Neural crest cell (in vitro differentiated cells): ENCODE measurements at places on chromosomes 2 and 18. TPM values are rescaled to one million over a fixed set of nuclear protein-coding genes. Genes with fewer than 3 reads are reported as not detected.

Gene GPR35
- total RNA-seq: 1.7 and 2.0 TPM in 2 replicates

Gene SOS1
- total RNA-seq: 35.5 and 40.6 TPM in 2 replicates

Gene TET3
- total RNA-seq: 30.2 and 30.3 TPM in 2 replicates

Gene RAX
- total RNA-seq: not detected in 2 replicates

DNA sequence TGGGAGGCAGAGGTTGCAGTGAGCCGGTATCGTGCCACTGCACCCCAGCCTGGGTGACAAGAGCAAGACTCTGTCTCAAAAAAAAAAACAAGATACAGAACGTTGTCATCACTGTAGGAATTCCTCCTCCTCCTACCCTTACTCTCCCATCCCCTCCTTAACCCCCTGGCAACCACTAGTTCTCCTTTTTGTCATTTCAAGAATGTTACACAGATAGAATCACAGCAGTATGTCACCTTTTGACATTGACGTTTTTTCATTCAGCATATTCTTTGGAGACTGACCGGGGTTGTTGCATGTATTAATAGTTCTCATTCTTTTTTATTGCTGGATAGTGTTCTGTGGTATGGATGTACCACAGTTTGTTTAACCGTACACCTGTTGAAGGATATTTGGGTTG, 32.4 kb downstream of the TTLL4 start:
- no peak for DNase-seq

GRCh38 chr2:114346658-114347057, 95.8 kb upstream of the DPP10 start:
- DNase-seq: no peak

DNA sequence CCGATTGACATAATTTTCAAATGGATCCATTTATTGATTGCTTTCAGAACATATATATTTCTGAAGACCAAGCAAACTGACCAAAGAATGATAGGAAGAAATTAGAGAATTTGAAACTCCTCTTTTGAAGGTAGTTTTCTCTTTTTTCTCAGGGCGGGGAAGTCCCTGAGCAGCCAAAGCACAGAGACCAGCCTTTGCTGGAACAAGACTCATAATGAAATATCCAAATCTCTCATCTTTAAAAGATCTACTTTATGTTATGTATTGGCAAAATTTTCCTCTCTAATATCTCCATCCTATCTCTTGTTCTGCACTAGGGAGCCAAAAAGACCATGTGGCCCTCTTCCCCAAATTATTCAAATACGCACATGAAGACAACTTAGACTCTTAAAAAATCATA, 379.0 kb upstream of the TCF4 start:
- no peak for DNase-seq

GRCh38 chr2:161426922-161427663, 11.0 kb downstream of the TBR1 start:
- DNase-seq: peak; percentile 52

DNA sequence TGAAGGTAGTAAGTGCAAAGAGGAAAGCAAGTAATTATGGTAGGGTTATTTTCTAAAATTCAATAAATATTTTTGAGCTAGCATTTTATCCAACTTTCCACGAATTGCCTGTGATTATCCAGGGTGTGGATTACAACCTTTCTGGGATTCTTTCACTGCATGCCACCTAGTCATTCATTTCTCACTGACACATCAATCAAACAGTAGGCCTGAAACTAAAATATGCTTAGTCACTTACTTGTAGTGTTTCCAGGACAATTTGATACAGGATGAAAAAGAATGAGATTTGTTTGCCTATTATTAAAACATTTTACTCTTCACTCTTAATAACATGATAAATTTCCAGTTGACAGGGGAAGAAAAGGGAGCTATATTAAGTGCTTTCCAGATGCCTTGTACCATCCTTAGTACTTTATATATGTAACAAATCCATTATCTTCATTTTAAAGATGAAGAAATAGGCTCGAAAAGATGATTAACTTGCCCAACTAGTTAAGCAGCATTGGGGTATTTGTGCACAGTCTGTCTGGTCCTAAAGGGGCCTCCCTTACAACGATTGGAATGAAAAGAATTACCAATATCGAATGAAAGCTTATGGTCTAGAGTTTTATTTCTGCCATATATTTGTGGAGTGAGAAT, 70.4 kb downstream of the KCTD1 start:
- DNase-seq: no peak

DNA sequence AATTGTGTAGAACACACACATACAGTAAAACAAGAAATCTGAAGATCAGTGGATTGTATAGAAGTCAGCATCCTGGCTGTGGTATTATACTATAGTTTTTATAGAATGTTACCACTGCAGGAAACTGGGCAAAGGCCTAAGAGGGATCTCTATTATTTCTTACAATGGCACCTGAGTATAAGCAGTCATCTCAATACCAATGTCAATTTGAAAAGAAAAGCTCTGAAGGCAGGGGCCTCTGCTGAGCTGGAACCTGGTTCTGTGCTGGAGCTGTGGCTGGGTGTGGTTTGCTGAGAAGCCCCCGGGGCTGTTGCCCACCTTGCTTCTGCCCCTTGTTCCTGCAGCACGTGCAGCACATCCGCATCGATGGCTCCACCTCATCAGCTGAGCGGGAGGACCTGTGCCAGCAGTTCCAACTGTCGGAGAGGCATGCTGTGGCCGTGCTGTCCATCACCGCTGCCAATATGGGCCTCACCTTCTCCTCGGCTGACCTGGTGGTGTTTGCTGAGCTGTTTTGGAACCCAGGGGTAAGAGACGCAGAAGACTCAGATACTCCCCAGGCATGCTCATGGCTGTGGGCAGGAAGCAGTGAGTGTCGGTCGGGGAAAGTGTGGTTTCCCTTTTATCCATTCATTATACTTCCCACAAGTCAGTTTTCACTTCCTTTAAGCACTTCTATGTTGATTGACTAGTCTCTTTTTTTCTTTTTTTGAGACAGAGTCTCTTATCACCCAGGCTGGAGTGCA, 23.5 kb upstream of the RPL37A start:
- DNase-seq: no peak

GRCh38 chr2:214542866-214543265, 132.0 kb downstream of the VWC2L start:
- DNase-seq: no peak

GRCh38 chr2:66532972-66533868, 98.3 kb downstream of the MEIS1 start:
- DNase-seq: no peak

GRCh38 chr2:150484006-150484405, 3.5 kb downstream of the RND3 start:
- DNase-seq: no peak

DNA sequence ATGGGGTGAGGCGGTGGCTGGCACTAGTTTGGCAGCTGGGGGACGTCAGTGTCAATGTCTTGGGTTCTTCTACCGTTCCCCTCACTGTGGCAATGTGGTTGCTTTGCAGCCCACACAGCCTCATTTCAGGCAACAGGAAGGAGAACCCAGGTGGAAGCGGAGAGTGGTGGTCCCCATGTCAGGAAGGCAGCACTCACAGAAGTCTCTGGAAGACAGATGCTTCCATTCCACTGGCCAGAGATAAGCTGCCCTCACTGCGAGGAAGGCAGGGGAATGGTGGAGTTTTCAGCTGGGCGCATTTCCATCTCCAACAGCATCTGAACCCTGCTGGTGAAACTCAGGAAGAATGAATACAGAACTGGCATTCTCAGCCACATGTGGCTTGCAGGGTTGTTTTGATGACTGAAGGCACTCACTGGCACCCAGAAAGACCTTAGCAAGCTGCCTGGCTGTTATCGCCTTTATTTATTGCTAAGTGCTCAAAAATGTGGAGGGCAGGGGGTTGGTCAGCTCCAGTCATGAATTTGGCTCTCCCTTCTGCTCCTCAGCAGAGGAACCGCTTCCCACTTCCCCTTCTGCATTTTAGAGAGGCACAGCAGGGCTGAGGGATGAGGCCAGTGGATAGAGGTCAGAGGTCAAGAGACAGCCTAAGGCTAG, 19.4 kb downstream of the KCNIP3 start:
- DNase-seq: no peak

DNA sequence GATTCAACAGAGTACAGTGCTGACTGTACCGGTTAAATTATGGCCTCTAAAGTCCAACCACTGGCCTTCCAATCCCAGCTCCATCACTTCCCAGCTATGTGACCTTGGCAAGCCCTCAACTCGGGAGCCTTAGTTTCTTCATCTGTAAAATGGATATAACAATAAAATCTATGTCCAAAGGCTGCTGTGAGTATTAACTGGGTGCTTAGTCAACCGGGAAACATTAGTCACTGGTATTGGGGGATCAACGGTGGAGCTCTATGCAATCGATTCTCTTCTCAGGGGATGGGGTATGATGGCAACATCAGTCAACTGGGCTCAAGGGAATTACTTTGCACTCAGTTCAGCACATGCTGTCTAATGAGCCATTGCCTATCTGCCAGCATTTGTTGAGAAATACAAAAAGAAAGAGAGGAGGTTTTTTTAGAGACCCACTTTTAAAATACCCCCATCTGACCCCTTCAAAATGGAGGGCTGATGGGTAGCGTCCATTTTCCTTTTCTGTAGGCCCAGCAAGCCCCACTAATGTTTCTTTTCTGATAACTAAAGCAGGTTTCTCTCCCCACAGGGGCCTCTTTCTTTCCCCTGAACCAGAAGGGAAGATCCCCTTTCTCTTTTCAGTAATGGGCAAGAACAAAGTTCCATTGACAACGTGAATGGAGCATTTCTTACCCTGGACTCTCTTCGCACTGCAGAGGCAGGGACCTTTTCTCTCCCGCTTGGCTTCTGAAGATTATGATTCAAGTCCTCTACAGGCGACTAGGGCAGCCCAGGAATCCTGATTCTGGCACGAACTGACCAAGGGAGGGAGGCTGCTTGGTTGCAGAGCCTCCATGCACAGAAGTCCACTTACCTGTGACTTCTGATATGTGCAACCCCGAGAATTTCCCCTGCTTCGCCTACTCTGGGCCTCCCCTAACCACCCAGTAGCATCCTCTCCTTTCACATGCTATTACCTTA, 8.7 kb upstream of the AGFG1 start:
- no peak for DNase-seq

DNA sequence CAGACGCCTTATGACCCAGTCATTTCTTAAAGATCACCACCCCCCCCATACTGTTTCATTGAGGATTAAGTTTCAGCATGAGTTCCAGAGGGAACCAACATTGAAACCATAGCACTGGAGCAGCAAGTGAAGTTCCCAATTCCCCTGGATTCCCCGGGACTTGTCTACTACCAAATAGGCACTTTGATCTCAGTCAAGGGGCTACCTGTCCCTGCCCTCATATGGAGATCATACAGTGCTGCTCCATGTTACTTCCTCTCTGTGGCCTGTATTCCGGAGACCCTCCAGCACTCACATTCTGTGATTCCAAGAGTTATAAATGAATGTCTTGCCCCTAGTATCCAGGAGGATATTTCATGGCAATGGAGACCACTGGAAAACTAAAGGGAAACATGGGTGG, 42.5 kb downstream of the RNF144A start:
- DNase-seq: no peak
